ENCODE measurements at places on chromosomes 16 and 17.

GRCh38 chr17:79008666-79009387 lies 737 bp downstream of the CANT1 start:
- DNase-seq: no peak

GRCh38 chr16:24499193-24499814 lies 40.1 kb upstream of the RBBP6 start:
- peak; percentile 77 for DNase-seq

GRCh38 chr17:57874434-57875289 lies 24.8 kb upstream of the MRPS23 start:
- DNase-seq: peak; percentile 83

DNA sequence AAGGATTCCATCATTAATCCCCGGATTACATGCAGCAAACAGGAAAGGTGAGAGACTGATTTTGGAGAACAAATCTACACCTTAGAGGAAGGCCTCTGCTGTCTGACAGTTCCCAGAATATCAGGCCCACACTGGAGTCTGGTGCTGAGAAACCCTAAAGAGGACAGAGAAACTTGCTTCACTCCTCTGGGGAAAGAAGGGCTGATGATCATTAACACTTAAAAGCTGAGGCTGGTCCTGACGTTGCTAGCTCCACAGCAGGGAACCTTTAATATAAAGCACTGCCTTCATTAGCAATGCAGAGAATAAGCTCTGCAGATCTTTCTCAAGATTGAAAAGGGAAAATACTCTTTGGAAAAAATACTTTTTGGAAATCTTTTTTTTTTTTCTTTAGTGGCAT lies 1472.4 kb upstream of the GOT2 start:
- no peak for DNase-seq

GRCh38 chr16:57993897-57994296 lies 6.6 kb downstream of the ZNF319 start:
- DNase-seq: no peak

GRCh38 chr17:70171159-70171558 lies 1.8 kb downstream of the KCNJ2 start:
- no peak for DNase-seq

GRCh38 chr16:22217890-22218730 lies 12.0 kb downstream of the EEF2K start:
- DNase-seq: no peak

DNA sequence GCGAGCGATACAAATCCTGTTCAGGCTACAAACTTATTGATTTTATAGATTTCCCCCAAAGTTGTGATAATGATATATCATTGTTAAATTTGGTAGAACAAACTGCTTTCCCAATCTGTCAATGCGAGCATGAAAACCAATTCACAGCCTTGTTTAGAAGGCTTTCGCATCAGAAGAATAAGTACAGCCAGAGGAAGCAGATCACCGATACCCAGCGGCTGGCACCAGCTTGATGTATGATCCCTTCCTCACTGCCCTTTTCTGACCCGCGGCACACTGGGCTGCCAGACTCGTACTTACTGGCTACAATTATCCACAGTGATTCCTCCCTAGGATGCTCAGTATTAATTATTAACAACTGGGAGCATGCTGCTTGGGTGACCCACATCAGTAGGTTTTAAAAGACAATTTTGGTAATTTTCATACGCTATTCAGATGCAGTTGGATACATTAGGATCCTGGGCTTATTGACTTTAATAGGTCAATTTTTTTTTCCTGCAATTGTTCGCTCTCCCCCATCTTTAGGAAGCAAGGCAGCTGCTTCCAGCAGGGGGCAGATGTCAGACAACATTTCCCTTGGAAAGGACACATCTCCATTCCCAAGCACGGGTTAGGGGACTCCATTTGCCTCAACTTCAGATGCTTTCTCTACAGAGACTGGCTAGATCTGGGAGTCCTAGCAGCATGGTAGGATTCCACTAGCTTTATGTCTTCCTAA lies 582.7 kb upstream of the PSMD7 start:
- DNase-seq: peak; percentile 78

- DNase-seq: no peak
Observed at GRCh38 chr16:53775821-53776431, 72.0 kb downstream of the FTO start.

GRCh38 chr17:5730373-5730772 lies 146.1 kb upstream of the NLRP1 start:
- no peak for DNase-seq

DNA sequence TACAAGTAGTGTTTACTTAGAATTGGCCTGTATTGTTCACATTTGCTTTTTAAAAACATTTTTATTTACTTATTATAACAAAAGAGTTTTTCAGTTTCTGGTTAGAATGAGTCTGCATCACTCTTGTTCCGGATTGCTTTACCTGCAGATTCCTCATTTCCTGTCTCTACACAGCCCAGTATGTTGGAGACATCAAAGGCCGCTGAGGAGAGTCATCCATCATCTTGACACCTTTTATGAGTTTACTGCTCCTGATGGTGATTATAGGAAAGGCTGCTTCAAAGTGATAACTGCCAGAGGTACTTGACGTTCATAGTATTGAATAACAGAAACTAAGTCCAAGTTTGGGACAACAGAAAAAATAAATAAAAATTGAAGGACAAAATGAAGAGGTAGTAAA lies 490.5 kb upstream of the CA10 start:
- DNase-seq: no peak

DNA sequence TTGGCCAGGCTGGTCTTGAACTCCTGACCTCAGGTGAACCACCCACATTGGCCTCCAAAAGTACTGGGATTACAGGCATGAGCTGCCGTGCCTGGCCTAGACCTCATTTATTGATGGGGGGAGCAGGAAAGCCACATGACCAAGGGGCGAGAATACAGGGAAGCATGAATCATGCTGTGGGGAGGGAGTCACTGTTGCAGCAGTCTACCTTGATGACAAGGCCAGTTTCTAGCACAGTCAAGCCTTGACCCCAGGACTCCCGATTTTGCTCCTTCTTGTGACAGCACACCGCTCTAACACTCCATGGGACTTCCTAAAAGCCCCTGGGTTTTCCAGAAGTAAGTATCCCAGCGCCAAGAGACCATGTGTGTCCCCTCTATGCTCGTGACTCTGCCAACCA lies 42.9 kb upstream of the IRF8 start:
- no peak for DNase-seq

DNA sequence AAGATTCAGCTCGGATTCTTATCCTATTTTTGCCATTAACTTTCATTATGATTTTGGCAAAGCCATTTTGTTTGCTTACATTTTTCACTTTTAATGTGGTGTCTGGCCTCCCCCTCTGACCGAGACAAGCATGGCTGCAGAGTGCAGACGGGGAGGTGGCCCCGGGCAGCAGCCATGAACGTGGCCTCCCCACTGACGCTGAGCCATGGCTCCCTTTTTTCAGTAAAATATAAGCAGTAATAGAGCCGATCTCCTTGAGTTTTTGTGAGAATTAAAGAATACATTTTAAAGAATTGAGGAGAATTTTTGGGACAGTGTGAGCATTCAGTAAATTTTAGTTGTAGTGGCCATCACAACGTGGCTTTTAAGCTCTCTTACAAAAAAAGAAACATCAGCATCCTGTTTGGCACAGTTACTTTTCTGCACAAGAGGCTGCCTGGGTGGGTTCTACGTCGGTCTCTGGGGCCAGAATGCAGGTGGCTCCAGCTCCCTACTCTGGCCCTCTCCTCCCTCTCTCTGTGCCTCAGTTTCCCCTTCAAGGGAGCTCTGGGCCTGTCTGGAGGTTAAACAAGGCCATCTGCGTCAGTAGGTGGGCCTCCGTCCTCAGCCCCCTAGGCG lies 68.8 kb upstream of the ZNF750 start:
- no peak for DNase-seq

DNA sequence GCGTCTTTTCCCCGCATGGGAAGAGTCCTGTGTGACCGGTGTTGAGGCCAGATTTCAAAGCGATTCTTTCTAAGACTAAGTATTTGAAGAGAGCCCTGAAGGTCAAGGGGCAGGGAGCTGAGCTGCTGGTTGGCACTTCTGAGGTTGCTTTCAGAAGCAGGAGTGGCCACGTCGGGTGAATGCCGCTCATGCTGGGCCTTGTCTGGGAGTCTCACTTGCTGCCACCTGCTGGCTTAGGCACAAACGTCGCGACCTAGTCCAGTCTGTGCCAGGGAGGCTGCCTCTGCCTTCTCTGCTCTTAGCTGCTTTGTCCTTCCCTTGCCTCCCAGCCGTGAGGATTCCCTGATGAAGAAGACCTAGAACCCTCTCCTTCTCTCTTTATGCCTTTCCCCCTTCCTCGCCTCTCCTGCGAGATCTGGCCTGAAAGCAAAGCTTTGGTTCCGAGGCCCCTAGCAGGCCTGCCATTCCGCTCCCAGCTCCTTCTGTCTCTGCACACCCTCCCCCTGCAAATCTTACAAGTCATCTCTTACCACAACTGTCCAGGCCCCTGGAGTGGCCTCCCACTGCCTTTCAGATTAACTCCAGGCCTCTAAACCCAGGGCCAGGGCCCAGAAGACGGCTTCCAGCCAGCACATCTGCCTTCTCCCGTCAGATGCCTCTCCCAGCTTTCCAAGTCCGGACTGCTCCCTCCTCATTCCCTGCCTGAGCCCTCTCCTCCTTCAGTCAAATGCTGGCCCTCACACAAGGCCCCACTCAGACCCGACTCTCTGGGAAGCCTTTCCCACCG lies 11.4 kb downstream of the CTNS start:
- peak; percentile 69 for DNase-seq

GRCh38 chr16:87543436-87544191 lies 50.8 kb upstream of the ZCCHC14 start:
- DNase-seq: no peak

All from H1 (cell line).